Fibroblast of lung (primary cell): ENCODE measurements at places on chromosomes 2 and 18. TPM values are rescaled to one million over a fixed set of nuclear protein-coding genes. Genes with fewer than 3 reads are reported as not detected.
A peak's percentile ranks its signal among the peaks of the same experiment; 100 is the strongest.

- peak; percentile 69 for DNase-seq
These were observed at the start of gene GREB1L for GRCh38 chr18:21242141-21242779. TSS of gene GREB1L (plus strand) at chr18:21242232. CDS start at chr18:21383519, 141,287 bp downstream.

- DNase-seq, result no peak
These were observed 94.3 kb downstream of the MBD2 start for GRCh38 chr18:54130177-54130576.

DNA sequence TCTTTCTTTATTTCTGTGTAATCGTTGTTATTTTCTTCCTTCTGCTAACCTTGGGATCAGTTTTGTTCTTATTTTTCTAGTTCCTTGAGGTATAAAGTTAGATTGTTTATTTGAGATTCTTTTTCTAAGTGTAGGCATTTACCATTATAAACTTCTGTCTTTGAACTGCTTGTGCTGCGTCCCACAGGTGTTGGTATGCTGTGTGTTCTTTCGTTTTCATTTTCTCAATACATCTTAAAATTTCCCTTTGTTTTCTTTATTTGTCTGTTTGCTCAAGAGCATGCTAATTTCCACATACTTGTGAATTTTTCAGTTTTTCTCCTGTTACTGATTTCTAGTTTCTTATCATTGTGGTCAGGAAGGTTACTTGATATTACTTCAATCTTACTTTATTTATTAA lies 873.8 kb upstream of the GCFC2 start:
- no peak for DNase-seq

GRCh38 chr2:218219934-218220333 lies 2.9 kb downstream of the ARPC2 start:
- DNase-seq, result no peak

- DNase-seq, result no peak
These were observed 52.8 kb upstream of the PTMA start for GRCh38 chr2:231655488-231655887.

DNA sequence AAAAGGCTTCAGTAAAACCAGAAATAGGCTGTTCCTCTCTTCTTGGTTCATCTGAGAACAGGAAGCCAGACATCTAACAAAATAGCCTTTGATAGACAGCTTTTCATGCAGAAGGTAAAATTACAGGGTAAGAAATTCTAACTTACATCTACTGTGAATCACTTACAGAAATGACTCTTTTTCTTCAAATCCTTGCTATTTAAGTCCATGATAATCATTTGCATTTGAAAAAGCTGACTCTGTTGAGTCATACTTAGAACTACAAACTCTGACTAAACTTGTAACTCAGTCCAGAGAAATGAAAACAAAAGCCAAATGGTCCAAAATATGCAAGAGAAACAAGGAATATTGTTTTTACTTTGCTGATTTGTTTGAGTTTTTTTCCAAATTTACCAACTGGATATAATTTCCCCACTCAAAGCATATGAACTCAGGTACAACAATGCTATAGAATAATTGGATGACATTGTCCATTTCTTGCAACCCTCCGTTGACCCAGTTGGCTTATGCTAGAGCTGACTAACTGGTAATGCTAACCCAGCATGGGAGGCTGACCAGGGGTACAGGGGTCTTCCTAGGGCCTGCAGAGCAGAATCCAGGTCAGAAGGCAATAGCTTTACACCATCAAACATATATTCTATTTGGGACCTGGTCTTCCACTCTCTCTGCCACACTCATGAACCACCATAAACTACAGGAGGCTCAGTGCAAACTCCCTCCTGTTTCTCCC lies 18.8 kb upstream of the MREG start:
- peak; percentile 85 for DNase-seq

GRCh38 chr2:97901862-97902261 lies 93.9 kb downstream of the TMEM131 start:
- no peak for DNase-seq

- DNase-seq, result no peak
These were observed 340.0 kb upstream of the MEX3C start for GRCh38 chr18:51537487-51537886.

DNA sequence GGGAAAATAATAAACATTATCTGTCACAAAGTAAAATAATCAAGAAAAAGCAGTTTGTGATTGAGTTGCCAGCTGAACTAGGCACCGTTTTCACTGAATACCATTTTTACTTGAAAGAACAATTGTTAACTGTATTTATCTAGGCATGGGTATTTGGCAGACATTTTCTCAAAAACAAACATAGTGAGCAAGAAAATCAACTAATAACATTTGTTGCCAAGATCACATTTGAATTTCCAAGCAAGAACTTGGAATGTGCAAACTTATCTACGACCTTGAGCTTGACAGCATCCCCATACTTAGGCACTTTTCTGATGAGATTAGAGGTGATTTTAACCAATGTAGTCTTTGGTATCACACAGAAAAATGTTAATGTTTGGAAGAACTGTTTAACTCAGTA lies 16.7 kb downstream of the SS18 start:
- no peak for DNase-seq

DNA sequence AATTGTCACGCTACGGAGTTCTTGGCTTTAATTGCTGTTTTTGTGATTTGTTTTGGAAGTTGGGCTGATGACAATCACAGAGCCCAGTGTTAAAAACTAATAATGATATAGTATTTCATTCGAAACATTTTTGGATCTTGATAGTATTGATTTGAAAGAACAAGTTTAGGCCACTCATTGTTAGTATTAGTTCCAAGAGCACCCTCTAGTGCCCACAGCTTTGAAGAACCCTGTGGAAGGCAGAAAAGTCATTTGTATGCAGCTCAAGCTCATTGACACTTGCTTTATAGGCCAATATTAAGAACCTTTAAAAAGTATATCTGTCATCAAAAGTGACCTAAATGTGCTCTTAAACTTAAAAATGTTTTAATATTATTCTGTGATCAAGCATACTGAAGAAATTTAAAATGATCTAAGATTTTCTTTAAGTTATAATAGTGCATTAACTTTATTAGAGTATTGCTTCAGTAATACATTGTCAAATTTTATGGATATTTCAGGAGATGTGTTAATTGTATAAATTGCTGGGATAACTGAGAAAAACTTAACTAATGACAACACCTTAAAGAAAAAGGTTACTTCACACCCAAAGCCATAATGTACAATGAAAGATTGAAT lies 191.0 kb downstream of the GRB14 start:
- peak; percentile 64 for DNase-seq

- DNase-seq, result no peak
These were observed 650.8 kb upstream of the FANCL start for GRCh38 chr2:58891828-58892377.

GRCh38 chr2:31823558-31823957 lies 187.2 kb downstream of the MEMO1 start:
- DNase-seq, result no peak

DNA sequence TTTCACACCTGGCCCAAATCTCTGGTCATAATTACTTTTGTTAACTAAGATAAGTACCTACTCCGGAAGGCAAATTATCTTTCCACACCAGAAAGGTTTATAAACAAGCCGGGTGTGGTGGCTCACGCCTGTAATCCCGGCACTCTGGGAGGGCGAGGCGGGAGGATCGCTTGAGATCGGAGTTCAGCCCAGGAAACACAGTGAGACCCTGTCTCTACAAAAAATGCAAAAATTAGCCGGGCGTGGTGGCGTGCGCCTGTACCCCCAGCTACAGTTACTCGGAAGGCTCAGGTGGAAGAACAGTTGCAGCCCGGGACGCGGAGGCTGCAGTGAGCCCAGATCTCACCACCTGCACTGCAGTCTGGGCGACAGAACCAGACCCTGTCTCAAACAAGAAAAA lies 2.1 kb downstream of the PUM2 start:
- DNase-seq, result no peak

GRCh38 chr2:85812094-85812735 lies 58.4 kb downstream of the ATOH8 start:
- DNase-seq, result no peak

- peak; percentile 63 for DNase-seq
These were observed 40.7 kb upstream of the GALR1 start for GRCh38 chr18:77208964-77209363.

- DNase-seq, result no peak
These were observed 162.0 kb downstream of the CAPN13 start for GRCh38 chr2:30645081-30645744.

GRCh38 chr2:75324141-75324540 lies 124.8 kb upstream of the TACR1 start:
- peak; percentile 17 for DNase-seq

The PRKAG3 gene
- 0.26 and 0.33 TPM in 2 replicates for total RNA-seq

The MORN2 gene
- total RNA-seq, result 14.4 and 19.3 TPM in 2 replicates

The THAP4 gene
- 40.6 and 47.7 TPM in 2 replicates for total RNA-seq
